Astrocyte (in vitro differentiated cells and primary cell): ENCODE measurements at places on chromosomes 12 and 14. TPM values are rescaled to one million over a fixed set of nuclear protein-coding genes. Genes with fewer than 3 reads are reported as not detected.

- no peak for DNase-seq
- H3K36me3 ChIP-seq, result no peaks in the 10 kb centered on the region
- no peak overlapping the region for H3K4me3 ChIP-seq
- H3K27me3 ChIP-seq, result peaks cover 15% of the 10 kb centered on the region
- H3K4me1 ChIP-seq, result no peaks in the 10 kb centered on the region
These were observed 11.8 kb upstream of the CEBPE start for GRCh38 chr14:23130871-23131270.

GRCh38 chr12:15231493-15231892, 10.3 kb upstream of the RERG start:
- no peak overlapping the region for H3K4me3 ChIP-seq
- no peaks in the 10 kb centered on the region for H3K36me3 ChIP-seq
- H3K27me3 ChIP-seq, result peaks cover 3% of the 10 kb centered on the region
- H3K27ac ChIP-seq, result no peak overlapping the region

DNA sequence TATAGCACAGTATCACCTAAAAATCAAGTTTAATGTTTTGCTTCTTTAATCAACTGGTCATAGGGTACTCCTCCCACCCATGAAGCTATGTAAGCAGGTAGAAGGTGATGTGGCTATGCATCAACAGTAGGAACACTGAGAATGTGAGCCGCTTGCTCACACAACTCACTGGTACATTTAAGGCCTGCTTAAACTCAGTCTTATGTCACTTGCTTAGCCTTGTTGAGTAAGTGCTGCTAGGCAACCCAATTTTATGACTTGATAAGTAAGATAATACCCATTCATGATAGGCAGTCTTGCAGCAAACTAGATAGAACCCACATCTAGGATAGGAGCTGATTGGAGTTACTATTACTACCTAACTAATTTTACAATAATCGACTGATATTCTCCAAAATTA, 70.0 kb upstream of the BMP4 start:
- DNase-seq, result no peak
- no peak overlapping the region for H3K4me3 ChIP-seq
- H3K27ac ChIP-seq, result no peak overlapping the region
- no peaks in the 10 kb centered on the region for H3K36me3 ChIP-seq

- H3K4me3 ChIP-seq, result no peak overlapping the region
- no peaks in the 10 kb centered on the region for H3K36me3 ChIP-seq
- no peak overlapping the region for H3K27ac ChIP-seq
- H3K4me1 ChIP-seq, result no peaks in the 10 kb centered on the region
- peak; percentile 10 for DNase-seq
These were observed 25.9 kb upstream of the CRIP2 start for GRCh38 chr14:105448706-105449111.

DNA sequence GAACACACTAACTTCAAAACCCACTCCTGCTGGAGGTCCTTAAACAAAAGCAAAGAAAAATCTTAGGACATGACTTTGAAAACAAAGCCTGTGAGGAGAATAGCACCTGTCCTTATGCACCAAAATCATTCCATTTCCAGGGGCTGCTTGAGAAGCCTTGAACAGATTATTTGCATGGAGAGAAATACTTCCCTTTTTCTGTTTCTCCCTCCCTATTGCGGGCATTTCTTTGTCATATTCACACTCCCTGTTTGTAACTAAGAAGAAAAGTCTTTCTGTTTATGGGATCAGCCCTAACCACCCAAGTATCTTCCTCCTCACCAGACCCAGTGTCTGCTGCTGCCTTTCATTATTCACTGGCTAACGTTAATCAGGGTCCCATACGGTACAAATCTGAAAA, 218.8 kb downstream of the DPF3 start:
- H3K27ac ChIP-seq, result no peak overlapping the region
- H3K4me3 ChIP-seq, result no peak overlapping the region
- H3K27me3 ChIP-seq, result no peaks in the 10 kb centered on the region

DNA sequence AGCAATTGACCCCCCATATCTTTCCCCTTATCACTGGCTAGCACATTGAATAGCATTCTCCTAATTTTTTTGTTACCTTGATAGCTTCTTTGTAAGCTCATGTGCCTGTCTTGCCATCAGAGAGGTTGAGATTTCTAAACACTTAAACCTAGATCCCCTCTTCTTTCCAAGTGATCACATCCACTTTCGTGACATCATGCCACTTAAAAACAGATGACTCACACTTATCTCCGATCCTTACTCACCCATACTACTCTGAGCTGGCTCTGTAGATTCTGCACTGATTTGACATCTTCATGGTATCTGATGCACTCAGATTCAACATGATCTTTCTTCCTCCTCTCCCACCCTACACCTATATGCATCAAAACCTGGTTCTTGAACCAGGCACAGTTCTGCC, 10.5 kb downstream of the GPR137C start:
- H3K4me1 ChIP-seq, result peaks cover 8% of the 10 kb centered on the region
- no peaks in the 10 kb centered on the region for H3K27me3 ChIP-seq
- no peaks in the 10 kb centered on the region for H3K36me3 ChIP-seq
- H3K27ac ChIP-seq, result no peak overlapping the region

SPATS2 gene
- 44.0 and 46.3 TPM in 2 replicates for total RNA-seq

GPR162 gene
- 6.0 and 6.2 TPM in 2 replicates for total RNA-seq

GRCh38 chr14:22650960-22651521, 6.9 kb upstream of the OR6J1 start:
- peak; percentile 22 for DNase-seq
- no peaks in the 10 kb centered on the region for H3K36me3 ChIP-seq
- H3K27me3 ChIP-seq, result no peaks in the 10 kb centered on the region
- H3K4me1 ChIP-seq, result no peaks in the 10 kb centered on the region
- H3K4me3 ChIP-seq, result no peak overlapping the region

- H3K4me3 ChIP-seq, result no peak overlapping the region
- H3K36me3 ChIP-seq, result no peaks in the 10 kb centered on the region
- no peaks in the 10 kb centered on the region for H3K27me3 ChIP-seq
- DNase-seq, result no peak
- no peaks in the 10 kb centered on the region for H3K4me1 ChIP-seq
- no peak overlapping the region for H3K27ac ChIP-seq
These were observed 386.3 kb upstream of the TBX3 start for GRCh38 chr12:115070313-115070712.

SMCO2 gene
- total RNA-seq, result 0.32 and 0.46 TPM in 2 replicates

- no peak overlapping the region for H3K4me3 ChIP-seq
- H3K27me3 ChIP-seq, result peaks cover 46% of the 10 kb centered on the region
- no peak for DNase-seq
- H3K36me3 ChIP-seq, result no peaks in the 10 kb centered on the region
- no peak overlapping the region for H3K27ac ChIP-seq
- H3K4me1 ChIP-seq, result no peaks in the 10 kb centered on the region
These were observed 7.7 kb downstream of the FAM222A start for GRCh38 chr12:109721276-109721675.

DNA sequence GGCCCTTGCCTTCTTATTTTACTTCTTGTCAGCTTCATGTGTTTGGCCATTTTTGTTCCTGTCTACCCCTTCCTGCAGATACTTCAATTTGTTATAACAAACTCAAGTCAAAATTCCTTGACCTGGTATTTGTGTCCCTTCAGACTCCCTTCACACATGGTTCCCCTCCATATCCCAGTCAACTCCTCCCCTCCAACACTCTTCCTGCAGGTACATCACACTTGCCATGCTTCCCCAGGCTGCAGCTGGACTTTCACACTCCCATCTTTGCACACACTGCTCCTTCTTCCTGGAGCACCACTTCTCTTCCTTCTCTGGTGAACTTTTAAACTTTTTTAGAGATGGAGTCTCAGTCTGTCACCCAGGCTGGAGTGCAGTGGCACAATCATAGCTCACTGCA, 18.9 kb upstream of the FIGNL2 start:
- no peak overlapping the region for H3K27ac ChIP-seq
- H3K4me3 ChIP-seq, result no peak overlapping the region
- H3K36me3 ChIP-seq, result no peaks in the 10 kb centered on the region
- peaks cover 26% of the 10 kb centered on the region for H3K4me1 ChIP-seq

CYP46A1 gene
- 0.41 and 0.52 TPM in 2 replicates for total RNA-seq

DNA sequence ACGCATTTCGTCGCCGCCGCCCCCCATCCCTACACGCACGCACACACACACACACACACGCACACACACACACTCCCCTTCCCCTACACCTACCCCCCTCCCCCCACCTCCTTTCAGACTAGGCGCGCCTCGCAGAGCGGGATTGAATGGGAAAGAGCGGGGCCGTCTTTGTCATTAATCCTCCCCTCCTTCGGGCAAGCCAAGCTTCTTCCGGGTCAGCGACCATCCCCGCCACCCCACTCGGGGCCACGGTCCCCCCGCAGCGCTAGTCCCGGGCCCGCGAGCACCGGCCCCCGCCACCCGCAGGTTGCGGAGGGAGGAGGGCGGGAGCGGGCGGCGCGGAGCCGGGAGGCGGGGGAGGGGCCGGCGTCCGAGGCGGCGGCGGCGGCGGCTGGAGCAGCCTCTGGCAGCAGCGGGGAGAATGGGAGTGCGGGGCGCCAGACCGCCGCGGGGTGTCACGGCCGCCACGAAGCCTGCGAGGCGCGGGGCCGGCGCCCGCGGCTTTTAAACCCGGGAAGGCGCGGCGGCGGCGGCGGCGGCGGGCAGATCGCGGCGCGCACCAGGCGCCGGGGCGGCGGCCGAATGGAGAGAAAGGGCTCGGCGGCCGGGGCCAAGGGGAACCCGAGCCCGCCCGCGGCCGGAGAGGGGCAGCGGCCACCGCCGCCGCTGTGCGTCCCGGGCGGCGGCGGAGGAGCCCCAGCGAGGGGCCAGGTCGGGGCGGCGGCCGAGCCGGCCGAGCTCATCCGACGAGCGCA, at the start of gene TTC9:
Gene TTC9, plus strand, starts transcription at position 369 of the 755 bp plus-strand sequence. Its CDS starts 214 bp downstream, at position 583.
- H3K36me3 ChIP-seq, result no peaks in the 10 kb centered on the region
- H3K4me3 ChIP-seq, result peak within 1 kb of the TSS; percentile 54
- H3K27me3 ChIP-seq, result peaks cover 44% of the 10 kb centered on the region
- peaks cover 12% of the 10 kb centered on the region for H3K4me1 ChIP-seq
- H3K27ac ChIP-seq, result no peak within 1 kb of the TSS

DNA sequence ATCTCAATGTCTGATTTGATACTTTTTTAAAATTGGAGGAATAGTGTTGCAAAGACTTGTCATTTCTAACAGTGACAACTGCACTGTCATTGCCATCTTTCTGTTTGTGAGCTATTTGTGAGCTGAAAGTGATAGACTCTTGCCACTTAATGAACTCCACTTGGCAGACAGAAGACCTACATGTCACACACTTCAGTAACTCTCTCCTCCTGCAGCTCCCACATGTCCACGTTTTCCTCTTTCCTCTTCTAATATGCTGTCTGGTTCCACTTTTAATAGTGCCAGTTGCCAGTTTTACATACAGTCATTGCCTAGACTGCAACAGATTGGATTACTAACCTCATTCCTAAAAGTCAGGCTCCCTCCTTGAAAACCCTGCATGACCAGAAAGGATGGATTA, 121.5 kb downstream of the CAPZA3 start:
- H3K27ac ChIP-seq, result no peak overlapping the region
- H3K4me1 ChIP-seq, result no peaks in the 10 kb centered on the region
- H3K27me3 ChIP-seq, result no peaks in the 10 kb centered on the region
- no peak for DNase-seq
- no peak overlapping the region for H3K4me3 ChIP-seq

GRCh38 chr14:104786726-104787675, 8.5 kb downstream of the AKT1 start:
- DNase-seq, result no peak
- H3K27me3 ChIP-seq, result no peaks in the 10 kb centered on the region
- H3K36me3 ChIP-seq, result no peaks in the 10 kb centered on the region
- no peak overlapping the region for H3K27ac ChIP-seq

DNA sequence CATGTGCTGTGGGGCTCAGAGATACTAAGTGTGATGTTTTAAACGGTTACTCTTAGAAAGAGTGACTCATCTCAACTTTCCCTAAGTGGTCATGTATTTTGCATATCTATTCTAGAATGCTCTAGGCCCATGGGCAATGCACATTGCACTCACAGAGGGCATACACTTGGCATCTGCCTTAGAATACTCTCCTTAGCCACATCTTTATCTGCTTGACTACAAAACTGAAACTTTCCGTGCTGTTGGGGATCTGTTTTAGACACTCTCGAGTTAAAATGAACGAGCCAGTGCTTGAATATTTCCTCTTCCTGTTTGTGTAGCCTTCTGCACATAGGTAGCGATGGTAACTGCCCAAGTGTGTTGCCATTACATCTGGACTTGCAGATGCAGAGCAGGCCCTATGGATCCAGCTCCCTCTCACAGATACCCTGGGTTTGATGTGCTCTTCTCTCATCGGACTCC, 180.5 kb downstream of the CAND1 start:
- no peaks in the 10 kb centered on the region for H3K36me3 ChIP-seq
- H3K27me3 ChIP-seq, result no peaks in the 10 kb centered on the region
- no peak overlapping the region for H3K4me3 ChIP-seq
- H3K4me1 ChIP-seq, result no peaks in the 10 kb centered on the region
- DNase-seq, result no peak

DNA sequence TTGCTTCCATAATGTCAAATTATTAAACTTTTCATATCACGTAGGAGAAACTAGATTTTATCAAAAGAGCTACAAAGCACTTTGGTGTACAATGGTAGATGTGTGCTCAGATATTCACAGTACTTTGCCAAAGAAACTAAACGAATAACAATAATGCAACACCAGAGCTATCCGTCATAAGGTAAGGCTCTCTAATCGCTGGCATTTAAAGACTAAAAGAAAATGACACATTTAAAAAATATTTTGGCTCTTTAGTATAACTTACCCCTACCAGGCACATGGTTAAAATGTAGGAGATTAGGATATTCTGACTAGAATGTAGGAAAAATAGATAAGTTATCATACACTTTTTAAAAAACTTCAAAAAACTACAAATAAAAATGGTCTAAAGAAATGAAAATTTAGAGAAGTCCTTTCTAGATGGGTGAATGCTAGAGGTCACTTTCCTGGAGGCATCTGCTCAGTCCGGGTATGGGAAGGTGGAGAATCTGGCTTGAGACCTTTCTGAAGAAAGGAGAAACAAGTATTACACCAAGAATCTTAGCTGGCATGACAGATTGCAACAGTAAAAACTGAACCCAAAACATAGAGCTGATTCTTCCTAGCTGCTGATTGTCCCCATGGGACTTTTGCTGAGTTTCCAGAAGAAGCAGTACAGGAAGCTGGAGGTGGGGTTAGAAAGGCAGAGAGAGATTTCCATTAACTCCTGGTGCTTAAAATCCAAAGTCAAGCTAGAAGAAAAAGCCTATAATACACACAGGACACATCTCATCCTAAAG, 67.9 kb downstream of the FAR2 start:
- no peaks in the 10 kb centered on the region for H3K27me3 ChIP-seq
- no peak overlapping the region for H3K4me3 ChIP-seq
- no peak overlapping the region for H3K27ac ChIP-seq
